ENCODE measurements at places on chromosomes 13 and 19. TPM values are rescaled to one million over a fixed set of nuclear protein-coding genes. Genes with fewer than 3 reads are reported as not detected.
A peak's percentile ranks its signal among the peaks of the same experiment; 100 is the strongest.

DNA sequence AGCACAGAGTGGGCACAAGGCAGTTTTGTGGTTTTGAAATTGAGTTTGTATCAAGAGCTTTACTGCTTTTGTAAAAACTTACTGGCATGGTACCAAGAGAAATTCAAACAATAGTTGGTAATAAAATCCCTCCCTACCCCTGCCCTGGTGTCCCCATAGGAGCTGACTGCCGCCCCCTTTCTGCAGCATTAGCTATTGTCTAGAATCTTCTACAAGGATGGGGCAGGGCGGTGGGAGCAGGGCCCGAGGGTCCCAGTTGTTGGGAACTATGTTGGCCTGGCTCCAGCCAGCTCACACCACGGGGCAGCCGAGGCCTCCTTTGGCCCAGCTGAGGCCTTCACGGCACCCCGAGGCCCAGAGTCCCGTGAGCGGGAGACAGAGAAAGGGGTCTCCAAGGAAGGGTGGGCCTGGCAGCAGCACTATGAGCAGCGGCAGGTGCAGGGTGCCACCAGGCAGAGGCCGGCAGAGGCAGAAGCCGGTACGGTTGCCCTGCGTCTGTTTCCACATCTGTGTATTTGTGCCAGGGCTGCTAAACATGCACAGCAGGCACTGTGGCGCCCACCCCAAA, 57.9 kb downstream of the KDM4B start:
- DNase-seq = no peak

DNA sequence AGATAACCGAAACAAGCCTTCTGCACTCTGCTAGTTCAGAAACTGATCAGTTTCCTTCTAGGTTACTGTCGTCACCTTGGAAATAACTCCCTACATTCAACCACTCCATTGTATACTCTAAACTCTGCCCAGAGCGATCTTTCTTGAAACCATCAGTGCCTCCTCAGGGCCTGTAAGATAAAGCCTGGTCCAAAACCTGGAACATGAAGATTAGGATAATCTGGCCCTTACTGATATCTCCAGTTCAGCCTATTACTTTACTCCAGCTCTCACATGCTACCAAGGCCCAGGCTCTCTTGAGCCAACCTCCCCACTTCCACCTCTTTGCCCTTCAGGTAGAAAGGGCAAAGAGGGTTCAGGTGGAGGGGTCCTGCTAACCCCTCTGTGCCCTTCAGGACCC, 125.3 kb upstream of the RXFP2 start:
- DNase-seq = no peak

- no peak for DNase-seq
These were observed 1872.3 kb upstream of the PCDH20 start for GRCh38 chr13:63287926-63288325.

The C3 gene
- total RNA-seq = 1,093 TPM

GRCh38 chr13:28532388-28533124, 37.6 kb upstream of the FLT1 start:
- DNase-seq = no peak

- no peak for DNase-seq
These were observed 8.5 kb upstream of the CA11 start for GRCh38 chr19:48654299-48655059.

GRCh38 chr13:42964761-42965161, 27.3 kb downstream of the EPSTI1 start:
- DNase-seq = no peak

The FFAR3 gene
- total RNA-seq = not detected

The DCLK1 gene
- 17.0 TPM for total RNA-seq

DNA sequence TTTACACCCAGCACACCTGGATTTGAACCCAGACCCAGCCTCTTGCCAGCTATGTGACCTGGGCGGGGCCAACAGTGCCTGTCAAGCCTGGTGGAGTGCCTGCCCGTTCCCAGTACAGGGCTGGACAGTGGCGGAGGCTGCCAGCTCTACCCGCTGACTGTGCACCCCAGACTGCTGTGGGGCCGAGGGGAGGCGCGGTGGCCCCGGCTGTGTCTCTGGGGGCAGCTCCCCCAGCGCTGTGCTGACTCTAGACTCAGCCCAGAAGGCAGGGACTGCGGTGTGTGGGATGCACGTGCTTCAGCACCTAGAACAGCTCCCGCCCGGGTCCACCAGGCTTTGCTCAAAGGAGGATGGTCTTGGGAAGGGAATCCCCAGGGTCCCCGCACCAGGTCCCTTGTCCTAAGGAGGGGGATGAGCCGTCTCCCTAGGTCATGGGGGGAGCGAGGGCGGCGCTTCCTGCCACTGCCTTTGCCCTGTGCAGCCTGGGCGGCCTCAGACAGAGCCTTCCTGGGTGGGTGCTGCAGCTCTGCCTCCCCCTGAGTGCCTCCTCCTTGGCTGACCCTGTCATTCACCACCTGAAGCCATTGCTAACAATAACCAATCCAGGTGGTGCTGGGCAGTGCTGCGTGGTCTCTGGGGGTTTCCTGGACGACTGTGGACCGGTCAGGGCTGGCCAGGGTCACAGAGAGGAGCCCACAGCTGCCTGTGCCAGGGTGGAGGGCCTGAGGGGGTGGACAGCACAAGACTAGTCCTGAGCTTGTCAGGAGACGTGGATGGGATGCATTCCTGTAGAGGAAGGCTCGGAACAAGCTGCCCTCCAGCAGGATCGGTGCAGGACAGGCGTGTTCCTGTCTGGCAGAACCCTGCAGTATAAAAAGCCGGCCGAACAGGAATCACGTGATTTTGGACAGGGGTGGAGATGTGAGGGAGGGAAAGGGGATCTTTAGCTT, 18.6 kb downstream of the TMEM255B start:
- no peak for DNase-seq

GRCh38 chr19:41413947-41414346, 13.2 kb downstream of the B3GNT8 start:
- no peak for DNase-seq

The CGB5 gene
- total RNA-seq = not detected

- DNase-seq = no peak
These were observed 255.7 kb downstream of the DACH1 start for GRCh38 chr13:71611292-71611691.

- no peak for DNase-seq
These were observed 28.1 kb downstream of the ZNF20 start for GRCh38 chr19:12111943-12112637.

DNA sequence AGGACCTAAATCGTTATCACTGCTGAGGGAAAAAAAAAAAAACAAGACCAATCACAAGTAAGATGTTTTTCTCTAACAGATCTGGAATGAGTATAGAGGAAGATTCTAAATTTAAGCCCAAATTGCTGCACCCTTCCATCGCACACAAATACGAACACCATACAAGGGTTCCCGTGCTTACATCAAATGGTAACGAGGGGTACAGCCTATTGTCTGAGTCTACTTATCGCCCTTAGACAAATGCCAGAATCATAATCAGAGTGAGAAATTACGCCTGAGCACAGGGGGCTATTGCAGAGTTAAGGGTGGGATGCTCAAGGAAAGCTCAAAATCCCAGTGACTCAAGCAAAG, 603 bp downstream of the ZC3H13 start:
- no peak for DNase-seq

The MYH14 gene
- 1.4 TPM for total RNA-seq

DNA sequence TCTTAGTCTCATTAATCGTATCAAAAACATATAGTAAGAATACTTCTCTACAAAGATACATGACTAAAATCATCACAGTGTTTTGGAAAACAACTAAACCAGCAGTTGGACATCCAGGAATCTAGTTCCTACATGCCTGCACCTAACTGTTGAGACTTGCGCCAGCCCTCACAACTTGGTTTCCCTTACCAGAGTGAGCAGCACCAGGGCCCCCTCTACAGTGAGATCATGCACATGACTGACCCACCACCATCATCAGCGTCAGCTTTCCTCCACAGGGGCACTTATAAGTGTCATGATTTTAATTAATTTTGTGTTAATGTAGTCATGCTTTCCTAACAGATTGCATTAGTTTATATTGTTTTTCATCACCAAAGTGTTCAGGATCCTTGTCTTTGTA, 1322.0 kb downstream of the EFNB2 start:
- DNase-seq = no peak

The GZMM gene
- not detected for total RNA-seq

- no peak for DNase-seq
These were observed 9.5 kb downstream of the SERPINE3 start for GRCh38 chr13:51349016-51349415.

- DNase-seq = peak; percentile 75
These were observed 84.3 kb downstream of the NUFIP1 start for GRCh38 chr13:44904967-44905366.

The FGF21 gene
- total RNA-seq = not detected

DNA sequence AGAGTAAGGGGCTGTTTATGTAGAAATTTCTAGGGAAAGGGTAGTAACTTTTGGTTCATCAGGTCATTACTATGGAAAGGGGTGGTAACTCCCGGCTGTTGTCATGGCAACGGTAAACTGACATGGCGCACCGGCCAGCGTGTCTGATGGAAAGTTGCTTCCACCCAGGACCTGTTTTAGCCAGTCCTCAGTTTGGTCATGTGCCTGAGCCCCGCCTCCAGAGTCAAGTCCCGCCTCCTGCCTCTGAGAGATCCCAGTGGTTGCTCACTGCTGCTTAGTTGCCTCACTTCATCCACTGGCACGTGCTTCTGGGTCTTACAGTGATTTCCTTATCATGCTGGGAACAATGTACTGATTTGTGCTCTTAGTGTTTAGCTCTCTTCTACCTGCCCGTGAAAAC, 455.2 kb upstream of the ZNF507 start:
- DNase-seq = no peak

The GNG8 gene
- total RNA-seq = not detected

DNA sequence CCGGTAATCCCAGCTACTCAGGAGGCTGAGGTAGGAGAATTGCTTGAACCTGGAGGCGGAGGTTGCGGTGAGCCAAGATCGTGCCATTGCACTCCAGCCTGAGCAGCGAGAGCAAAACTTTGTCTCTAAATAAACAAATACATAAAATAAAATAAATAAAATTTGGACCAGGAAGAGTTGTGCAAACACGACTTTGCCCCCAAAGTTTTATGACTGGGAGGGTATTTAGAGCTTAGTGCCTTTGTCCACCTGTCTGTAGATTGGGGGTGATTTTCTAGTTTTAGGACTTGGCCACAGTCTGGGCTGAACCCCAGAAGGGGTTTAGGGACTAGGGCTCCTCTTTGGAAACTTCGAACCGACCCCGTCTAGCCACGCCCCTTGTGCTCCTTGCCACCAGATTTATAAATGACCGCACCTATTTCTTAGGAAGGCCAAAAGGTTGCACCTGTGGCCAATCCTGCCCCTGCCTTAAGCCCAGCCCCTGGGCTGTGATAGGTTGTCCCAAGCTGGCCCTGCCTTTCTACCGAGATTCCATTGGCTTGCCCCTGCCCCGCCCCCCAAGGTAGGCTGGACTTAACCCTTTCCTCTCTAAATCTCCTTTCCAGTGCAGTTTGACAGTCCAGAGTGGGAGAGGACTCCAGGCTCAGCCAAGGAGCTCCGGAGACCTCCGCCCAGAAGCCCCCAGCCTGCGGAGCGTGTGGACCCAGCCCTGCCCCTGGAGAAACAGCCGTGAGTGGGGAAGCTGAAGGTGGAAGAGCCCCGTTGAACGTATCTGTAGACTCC, 5.3 kb downstream of the SHD start:
- DNase-seq = no peak

DNA sequence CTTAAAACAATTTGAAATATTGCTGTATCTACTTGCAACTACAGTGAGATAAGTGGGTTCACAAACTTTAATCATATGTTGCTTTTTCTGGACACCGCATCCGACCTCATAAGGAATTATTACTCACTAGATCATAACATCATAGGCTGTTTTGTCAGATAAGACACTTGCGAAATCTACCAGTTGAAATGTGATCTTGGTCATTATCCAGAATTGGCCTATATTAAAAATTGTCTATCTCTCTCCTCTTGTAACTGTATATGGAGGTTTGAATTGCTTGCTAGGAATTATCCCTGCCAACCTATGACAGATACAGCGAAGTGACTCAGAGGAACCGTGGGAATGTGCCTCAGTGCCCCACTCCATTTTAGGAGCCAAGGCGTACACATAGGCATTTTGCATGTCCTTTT, 117.0 kb upstream of the POSTN start:
- DNase-seq = no peak

DNA sequence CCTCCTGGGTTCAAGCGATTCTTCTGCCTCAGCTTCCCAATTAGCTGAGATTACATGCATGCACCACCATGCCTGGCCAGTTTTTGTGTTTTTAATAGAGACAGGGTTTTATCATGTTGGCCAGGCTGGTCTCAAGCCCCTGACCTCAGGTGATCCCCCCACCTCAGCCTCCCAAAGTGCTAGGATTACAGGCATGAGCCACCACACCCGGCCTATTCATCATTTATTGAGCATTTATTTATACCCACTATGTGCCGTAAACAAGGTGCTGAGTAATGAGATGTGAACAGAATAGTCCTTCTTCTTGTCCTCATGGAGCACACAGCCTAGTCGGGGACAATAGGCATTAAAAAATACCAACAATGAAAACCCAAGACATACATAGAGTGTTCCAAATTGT, 25.6 kb downstream of the ACTN4 start:
- DNase-seq = no peak

The ZNF440 gene
- 25.9 TPM for total RNA-seq

GRCh38 chr19:57615346-57615745, 1.3 kb downstream of the ZNF134 start:
- DNase-seq = no peak

The ZNF628 gene
- total RNA-seq = not detected

- no peak for DNase-seq
These were observed 1838.2 kb upstream of the PRR20A start for GRCh38 chr13:55302568-55302967.

- DNase-seq = no peak
These were observed 15.0 kb downstream of the ARHGEF7 start for GRCh38 chr13:111130116-111130508.

GRCh38 chr13:98220271-98220791, 43.3 kb upstream of the RNF113B start:
- DNase-seq = no peak

- DNase-seq = no peak
These were observed 379.9 kb downstream of the LIG4 start for GRCh38 chr13:107835339-107836018.

The KLK12 gene
- not detected for total RNA-seq

The MEIOSIN gene
- total RNA-seq = not detected

The VSTM2B gene
- not detected for total RNA-seq

GRCh38 chr13:94028650-94029049, 450.8 kb downstream of the DCT start:
- no peak for DNase-seq
